ENCODE measurements at places on chromosomes 7 and 10. TPM values are rescaled to one million over a fixed set of nuclear protein-coding genes. Genes with fewer than 3 reads are reported as not detected.

GRCh38 chr7:46257761-46258448, 336.8 kb upstream of the IGFBP3 start:
- DNase-seq: no peak

GRCh38 chr7:131302876-131303707, 24.6 kb upstream of the MKLN1 start:
- no peak for DNase-seq

GRCh38 chr7:8615019-8615418, 181.6 kb downstream of the NXPH1 start:
- DNase-seq: no peak

DNA sequence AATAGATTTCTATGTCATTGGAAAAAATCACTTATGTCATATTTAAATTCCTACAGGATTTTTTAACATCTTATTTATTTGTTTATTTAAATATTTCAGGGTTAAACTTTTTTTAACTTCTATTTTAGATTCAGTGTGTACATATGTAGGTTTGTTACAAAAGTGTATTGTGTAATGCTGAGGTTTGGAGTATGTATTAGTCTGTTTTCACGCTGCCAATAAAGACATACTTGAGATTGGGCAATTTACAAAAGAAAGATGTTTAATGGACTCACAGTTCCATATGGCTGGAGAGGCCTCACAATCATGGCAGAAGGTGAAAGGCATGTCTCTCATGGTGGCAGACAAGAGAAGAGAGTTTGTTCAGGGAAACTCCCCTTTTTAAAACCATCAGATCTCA, 65.4 kb downstream of the MGAM2 start:
- no peak for DNase-seq

DNA sequence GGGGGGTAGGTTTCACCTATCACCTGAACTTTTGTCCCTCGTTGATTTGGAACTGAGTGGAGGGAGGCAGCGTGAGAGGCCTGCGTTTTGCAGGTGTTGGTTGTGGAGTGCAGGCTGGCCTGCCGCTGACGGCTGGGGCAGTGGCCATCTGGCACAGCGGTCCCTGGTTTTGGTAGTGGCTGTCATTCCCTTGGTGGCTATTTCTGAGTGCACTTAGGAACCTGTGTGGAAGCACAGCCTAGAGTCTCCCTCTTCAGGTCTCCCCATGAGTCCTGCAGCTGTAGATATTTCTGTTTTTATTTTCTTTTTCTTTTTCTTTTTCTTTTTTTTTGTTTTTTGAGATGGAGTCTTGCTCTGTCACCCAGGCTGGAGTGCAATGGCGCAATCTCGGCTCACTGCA, 129.2 kb downstream of the CUL2 start:
- DNase-seq: no peak

DNA sequence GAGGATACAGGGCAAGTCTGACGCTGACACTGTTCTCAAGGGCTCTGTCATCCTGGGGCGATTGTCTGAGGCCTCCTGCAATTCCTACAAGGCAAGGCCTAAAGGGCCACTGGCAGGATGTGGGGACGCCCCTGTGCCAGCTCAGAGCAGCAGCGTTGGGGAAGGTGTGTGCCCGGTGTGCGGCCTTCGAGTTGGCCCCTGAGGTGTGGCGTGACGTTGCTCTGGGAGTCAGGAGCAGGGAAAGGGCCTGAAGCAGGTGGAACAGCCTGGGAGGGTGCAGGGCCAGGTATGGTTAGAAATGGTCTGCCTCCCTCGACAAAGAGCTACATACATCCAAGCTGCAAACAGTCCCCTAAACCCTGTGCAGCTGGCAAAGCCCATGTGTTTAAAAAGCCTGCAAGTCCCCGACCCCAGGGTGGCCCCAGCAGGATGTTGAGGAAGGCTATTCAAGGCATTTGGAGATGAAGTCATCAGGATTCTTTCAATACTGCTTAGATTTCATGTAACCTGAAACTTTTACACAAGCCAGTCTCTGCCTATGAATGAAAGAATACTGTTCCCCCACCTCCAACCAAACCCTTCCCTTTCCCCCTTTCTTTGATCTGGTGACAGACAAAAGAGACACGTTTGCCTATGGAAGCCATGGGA, 142.5 kb upstream of the TNS3 start:
- no peak for DNase-seq

DNA sequence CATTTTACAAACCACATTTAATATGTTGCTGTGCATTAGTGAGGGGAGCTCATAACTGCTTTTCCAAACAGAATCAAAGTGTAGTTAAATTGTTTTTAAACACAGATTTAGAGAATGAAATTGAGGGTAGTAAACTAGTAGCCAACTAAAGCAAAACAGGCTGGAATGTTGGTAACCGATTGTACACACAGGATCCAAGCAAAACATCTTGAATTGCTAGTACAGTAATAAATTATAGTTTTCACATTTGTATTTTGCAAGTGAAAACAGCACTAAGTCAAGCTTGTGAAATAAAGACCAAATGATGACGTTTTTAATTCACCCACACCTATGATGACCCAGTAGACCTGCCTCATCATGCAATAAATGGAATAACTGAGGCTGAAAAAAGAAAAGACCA, 198.3 kb downstream of the HDAC9 start:
- DNase-seq: no peak

DNA sequence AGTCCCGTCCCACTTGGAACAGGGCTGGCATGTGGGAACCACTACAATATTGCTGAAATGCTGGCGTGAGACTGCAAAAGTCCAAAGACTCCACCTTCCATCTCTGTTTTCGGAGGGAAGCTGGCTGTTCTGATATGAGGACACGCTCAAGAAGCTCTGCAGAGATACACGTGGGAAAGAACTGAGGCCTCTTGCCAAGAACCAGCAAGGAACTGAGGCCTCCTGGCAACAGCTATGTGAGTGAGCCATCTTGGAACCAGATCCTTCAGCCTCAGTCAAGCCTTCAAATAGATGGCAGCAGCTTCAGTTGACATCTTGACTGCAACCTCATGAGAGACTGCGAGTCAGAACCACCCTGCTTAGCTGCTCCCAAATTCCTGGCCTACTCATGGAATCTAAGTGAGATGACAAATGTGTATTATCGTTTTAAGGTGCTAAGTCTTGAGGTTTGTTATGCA, 30.8 kb downstream of the SGMS1 start:
- DNase-seq: no peak

GRCh38 chr7:36129048-36129534, 24.0 kb upstream of the EEPD1 start:
- DNase-seq: no peak

DNA sequence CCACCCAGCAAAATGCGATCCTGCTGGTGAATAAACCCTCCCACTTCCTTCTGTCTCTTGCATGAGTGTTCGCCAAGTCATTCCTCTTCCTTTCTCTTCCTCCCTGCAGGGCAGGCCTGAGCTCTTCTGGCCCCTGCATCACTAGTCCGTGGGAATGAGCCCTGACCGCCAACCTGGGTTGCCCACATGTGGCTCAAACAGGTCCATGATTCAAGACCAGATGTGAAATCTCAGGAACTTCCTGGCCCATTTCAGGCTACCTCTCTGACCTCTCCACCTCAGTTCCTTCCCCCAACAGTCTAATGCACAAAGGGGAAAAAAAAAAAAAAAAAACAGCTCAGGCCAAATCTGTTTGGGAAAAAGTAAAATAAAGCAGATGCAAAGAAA, 5.4 kb upstream of the YWHAG start:
- no peak for DNase-seq

GRCh38 chr7:37259319-37259821, 189.3 kb downstream of the ELMO1 start:
- DNase-seq: no peak

Gene C10orf67
- total RNA-seq: 0.35 TPM

Gene MPP7
- total RNA-seq: 13.1 TPM

Gene PRPS1L1
- total RNA-seq: not detected

Gene ACSL5
- total RNA-seq: 5.1 TPM

Gene MRC1
- 6.3 TPM for total RNA-seq

Gene SEMA3C
- total RNA-seq: 60.8 TPM

Gene LRGUK
- 0.24 TPM for total RNA-seq

Gene LRRC61
- 4.4 TPM for total RNA-seq

Gene VAX1
- total RNA-seq: not detected
